Fibroblast of lung (primary cell): ENCODE measurements at places on chromosomes 4 and X. TPM values are rescaled to one million over a fixed set of nuclear protein-coding genes. Genes with fewer than 3 reads are reported as not detected.

Gene UGT2B17
- total RNA-seq: not detected in 2 replicates

Gene CCSER1
- under 0.01 TPM in 2 replicates for total RNA-seq

Gene FOXP3
- total RNA-seq: under 0.01 TPM in 1 of 2 replicates, not detected in the other

Gene PNMA3
- total RNA-seq: 0.26 and 0.33 TPM in 2 replicates

GRCh38 chr4:142413485-142413884 lies 432.6 kb downstream of the INPP4B start:
- DNase-seq: peak; percentile 62

DNA sequence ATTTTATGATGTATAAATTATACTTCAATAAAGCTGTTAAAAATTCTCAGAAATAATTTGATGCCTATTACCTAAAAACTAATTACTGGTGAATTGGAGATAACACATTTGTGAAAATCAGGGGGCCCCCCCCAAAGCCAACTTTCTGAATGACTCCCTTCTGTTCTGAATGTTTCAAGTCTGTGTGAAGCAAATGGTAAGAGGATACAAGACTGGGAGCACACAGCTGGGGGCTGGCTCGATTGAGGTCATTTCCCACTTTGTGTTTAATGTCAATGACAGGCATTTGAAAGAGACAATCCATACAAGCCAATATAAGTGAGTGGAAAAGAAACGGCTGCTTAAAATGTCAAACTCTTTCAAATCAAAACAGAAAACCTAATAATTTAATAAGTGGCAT lies 155.8 kb downstream of the SH2D1A start:
- no peak for DNase-seq

DNA sequence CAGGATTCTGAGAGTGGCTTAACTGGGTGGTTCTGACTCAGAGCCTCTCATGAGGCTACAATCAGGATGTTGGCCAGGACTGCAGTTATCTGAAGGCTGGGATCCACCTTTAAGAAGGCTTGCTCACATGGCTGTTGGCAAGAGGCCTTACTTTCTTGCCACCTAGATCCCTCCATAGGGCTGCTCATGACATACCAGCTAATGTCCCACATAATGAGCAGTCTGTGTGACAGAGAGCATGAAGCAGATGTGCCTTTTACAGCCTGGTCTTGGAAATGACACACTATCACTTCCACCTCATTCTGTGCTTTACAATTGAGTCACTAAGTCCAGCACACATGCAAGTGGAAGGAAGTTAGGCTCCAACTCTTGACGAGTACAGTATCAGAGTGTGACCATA lies 4.3 kb upstream of the RBM3 start:
- DNase-seq: peak; percentile 55

DNA sequence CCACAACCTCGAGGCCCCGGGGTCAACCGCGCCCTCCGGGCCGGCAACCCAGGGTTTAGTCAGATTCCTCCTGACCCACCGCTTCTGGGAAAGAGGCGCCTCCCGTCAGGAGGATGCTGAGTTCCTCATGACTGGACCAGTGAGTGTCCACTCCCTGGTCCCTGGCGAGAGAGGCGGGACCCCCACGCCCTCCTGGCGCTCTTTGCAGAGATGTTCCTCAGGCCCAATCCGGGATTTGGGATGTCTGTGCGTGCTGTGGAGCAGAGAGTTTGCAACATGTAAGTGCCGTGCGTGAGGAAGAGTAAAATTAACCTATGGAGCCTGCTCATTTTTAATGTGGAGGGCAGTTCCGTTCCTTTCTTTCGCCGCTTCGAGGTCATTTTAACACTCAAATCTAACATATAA lies 824 bp upstream of the UGDH start:
- peak; percentile 84 for DNase-seq

DNA sequence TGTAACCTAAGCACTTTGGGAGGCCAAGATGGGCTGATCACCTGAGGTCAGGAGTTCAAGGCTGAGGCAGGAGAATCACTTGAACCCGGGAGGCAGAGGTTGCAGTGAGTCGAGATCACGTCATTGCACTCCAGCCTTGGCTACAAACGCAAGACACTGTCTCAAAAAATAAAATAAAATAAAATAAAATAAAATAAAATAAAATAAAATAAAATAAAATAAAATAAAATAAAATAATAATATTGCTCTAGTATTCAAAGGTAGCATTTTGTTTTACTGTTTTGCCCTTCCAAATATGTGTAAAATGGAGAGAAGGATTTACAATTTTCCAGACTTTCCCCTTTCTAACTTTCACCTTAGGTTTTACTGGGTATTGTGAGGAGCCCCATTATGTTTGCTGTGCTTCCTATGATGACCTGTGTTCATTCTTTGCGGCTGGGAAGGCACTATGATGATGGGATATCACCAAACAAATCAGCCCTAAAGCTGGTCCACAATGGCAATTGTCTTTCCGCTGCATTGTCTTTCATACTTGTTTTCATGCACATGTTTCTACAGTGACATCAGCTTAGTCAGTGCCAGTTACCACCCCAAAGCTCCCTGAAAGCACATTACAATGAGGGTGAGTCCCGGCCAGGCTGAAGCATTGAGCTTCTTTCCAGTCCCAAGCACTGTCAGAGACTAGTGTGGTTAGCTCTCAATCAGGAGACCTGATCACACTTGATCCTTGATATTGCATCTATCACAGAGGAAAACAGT lies 50.8 kb downstream of the DTHD1 start:
- DNase-seq: no peak
